ENCODE measurements at places on chromosomes 13 and 19.

- DNase-seq = no peak
Observed at GRCh38 chr13:94776300-94776699, 64.0 kb upstream of the SOX21 start.

DNA sequence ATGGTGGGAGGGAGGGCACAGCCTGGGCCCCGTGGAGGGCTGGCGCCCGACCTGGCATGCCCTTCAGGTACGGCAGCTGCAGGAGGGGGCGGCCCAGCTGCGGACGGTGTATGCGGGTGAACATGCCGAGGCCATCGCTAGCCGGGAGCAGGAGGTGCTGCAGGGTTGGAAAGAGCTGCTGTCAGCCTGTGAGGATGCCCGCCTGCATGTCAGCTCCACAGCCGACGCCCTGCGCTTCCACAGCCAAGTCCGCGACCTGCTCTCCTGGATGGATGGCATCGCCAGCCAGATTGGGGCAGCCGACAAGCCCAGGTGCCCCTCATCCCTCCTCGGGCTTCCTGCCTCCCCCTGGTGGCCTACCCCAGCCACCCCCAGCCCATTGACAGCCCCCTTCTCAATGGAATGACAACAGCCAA lies 16.6 kb upstream of the SHKBP1 start:
- no peak for DNase-seq

DNA sequence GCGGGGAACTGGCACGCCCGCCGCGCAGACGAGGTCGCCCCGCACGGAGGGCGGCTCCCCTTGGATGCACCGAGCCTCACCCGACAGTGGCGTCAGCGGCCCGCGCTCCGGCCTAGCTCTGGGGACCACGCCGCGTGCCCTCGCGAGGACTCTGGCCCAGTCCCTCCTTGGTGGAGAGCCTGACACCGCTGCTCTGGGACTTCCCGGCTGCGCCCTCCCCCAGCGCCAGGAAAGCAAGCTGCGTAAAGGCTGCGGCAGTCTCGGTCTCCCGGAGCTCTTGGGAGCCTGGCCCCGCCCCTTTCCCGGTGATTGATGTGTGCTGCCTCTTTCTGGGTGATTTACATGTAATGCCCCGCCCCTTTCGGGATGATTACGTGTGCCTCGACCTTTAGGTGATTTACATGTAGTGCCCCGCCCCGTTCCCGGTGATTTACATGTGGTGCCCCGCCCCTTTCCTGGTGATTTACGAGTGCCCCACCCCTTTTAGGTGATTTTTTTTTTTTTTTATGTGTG lies at the start of gene LENG9:
LENG9 (minus strand) TSS at position 248 of the 513 bp plus-strand sequence. CDS start 252 bp downstream, outside the sequence.
- peak; percentile 83 for DNase-seq

GRCh38 chr13:23561261-23561660 lies 9.0 kb upstream of the TNFRSF19 start:
- DNase-seq = no peak

DNA sequence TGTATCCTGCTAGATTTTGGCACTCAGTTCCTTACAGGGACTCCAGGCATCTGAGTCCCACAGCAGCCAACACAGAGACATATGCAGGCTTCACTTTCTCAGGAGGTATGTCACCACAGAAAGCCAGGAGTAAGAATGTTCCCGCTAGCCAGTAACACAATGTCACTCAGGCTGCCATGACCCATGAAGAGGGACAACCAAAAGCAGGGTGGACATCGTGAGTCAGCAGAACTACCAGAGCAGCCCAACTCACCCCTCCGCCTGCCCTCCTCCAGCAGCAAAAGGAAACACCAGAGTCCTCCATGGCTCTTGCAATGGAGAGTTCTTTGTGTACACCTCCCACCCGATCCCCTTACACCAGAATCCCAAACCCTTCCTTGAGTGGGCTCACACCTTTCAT lies 95.4 kb downstream of the CRYL1 start:
- no peak for DNase-seq

- no peak for DNase-seq
Observed at GRCh38 chr19:49092686-49093085, 7.4 kb downstream of the SNRNP70 start.

- DNase-seq = no peak
Observed at GRCh38 chr19:22625266-22626035, 8.7 kb upstream of the ZNF492 start.

GRCh38 chr13:28128926-28129325 lies 9.4 kb upstream of the PAN3 start:
- DNase-seq = no peak

GRCh38 chr13:40680659-40681323 lies 14.3 kb upstream of the FOXO1 start:
- no peak for DNase-seq

All from liver (tissue), 10 donors.